KBM-7 (cell line): ENCODE measurements at places on chromosomes 5 and 9.

GRCh38 chr5:68433526-68433922 lies 218.0 kb downstream of the PIK3R1 start:
- no peak for DNase-seq

GRCh38 chr5:74196233-74196632 lies 444.3 kb downstream of the ENC1 start:
- no peak for DNase-seq

DNA sequence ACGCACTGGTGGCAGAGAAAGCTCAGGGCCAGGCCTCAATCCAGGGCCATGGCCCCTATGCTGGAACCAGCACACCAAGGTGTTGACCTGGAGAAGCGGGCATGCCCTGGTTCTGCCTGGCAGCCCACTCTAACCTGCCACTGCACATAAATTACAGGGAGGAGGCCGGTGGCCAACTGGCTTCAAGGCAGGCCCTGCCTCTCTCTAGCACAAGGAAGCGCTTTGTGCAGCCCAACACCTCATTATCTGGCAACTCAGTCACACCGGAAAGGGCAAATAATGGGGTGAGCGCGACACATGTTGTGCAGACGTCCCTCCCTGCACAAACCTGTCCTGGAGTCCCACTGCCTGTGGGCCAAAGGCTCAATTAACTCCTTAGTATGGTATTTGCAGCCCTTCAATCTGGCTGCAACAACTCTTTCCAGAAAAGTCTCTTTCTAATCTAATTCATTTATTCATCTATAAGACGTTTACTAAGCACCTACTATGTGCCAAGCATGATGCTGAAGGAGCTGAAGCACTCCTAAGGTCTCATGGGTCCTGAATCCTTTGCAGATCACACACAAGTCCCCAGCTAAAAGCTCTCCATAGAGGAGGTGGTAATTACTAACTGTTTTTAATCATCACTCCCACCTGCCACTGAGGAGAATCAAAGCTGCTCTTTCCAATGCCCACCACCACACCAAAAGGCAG lies 24.9 kb downstream of the SHB start:
- DNase-seq = no peak

DNA sequence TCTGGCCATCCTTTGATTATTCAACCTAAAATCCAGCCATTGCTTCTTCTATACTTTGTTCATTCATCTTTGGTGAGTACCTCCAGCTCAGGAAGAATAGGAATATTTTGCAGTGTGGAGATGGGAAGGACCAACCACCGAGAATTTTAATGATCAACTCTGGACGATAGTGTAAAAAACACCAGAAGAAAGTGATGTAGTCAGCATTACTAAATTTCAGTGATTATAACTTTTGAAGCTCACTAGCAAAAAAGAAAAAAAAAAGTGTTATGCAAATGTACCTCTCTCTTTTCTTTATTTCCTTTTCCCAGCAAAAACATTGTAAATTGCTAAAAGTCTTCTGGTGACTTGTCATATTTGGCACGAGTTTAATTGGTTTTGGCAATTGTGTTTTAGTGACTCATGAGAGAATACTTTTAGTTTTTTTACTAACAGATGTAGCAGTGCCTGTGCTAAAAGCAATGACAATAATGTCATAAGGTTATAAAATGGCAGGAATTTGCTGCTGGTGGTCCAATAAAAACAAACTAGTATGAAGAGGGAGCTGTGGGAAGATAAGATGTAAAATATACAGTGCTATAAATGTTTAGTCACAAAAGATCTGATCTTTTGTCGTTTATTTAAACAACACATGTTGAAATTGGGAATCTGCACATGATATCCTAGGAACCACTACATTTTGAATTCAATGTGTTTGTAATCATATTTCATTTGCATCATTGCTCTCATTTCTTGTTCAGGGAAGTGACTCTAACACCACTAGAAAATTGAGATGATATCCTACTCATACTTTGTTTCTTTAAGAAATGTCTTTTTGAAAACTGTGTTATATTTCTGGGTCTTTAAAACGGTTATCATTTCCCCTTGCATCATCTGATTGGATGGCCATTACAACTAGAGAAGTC lies 81.3 kb upstream of the ERCC6L2 start:
- DNase-seq = no peak

GRCh38 chr5:138663009-138663408 lies 87.8 kb upstream of the HSPA9 start:
- DNase-seq = peak; percentile 80

DNA sequence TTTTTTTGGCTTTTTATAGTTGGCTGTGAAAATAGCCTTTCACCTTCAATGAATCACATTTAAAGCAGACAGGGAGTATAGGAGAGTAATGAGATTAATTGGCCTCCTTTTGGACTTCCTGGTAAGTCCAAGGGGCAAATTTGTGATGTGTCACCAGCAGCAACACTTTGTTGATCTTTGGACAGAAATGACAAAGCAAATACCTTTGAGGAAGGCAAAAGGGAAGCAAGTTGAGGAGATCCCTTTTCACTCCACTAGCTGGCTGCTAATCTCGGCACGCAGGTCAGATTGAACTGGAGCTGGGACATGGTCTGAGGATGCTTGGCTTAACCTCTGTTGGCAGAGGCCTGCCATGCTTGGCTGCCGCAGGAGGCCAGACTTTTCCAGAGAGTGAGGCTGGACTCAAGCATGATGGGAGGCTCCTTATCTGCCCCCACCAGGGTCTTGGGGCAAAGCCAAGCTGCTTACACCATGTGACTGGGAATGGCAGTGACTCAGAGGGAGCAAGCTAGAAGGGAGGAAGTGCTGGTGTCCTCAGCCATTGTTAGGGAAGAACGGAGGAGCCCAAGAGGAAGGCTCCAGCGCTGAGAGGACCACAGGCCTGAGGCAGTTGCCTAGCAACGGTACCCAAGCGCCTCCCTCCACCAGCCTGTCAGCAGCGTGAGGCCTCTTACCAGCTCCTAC lies 174.5 kb upstream of the MAP1B start:
- DNase-seq = peak; percentile 2

DNA sequence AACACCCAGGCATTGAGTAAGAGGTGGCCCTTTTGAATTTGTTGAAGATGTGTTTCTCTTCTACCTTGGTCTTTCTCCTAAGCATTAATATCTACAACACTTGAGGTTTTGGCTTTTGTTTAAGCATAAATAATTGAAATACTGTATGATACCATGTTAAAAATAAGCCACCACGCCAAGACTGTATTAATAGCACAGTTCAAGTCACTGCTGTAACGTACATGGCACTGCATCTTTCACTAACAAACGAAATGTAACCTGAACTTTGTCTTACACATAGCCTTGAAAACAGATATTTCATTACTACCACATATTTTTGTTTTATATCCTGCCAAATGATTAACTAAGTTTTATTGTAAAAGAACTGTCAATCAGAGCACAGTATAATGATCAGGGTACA lies 112.8 kb downstream of the MLLT3 start:
- DNase-seq = no peak

- peak; percentile 67 for DNase-seq
These were observed 62.9 kb downstream of the DENND1A start for GRCh38 chr9:123867034-123867433.

GRCh38 chr9:131522257-131523085 lies 8.6 kb downstream of the UCK1 start:
- DNase-seq = no peak

DNA sequence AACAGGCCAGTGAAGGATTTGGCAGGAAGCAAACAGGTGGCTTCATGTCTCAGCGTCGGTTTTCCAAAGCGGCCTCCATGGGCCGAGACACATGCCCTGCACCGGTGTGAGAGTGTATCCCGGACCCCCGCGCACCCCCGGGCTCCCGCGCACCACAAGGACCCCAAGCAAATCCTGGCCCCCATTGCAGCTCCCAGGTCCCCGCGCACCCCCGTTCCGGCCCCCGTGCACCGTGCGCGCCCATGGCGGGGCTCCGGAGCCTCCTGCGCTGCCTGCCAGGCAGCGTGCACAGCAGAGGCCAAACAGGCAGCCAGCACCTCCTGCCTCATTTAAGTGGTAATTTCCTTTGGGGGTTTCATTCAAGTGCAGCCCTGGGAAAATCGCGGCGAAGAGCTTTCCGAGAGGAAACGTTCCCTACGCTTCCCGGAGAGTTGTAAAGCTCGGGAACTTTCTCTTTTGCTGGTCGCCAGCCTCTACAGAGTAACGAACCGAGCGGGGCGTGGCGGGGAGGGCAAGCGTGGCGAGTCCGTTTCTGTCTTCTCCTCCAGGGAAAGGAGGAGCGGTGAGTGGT lies 145.5 kb upstream of the SLC24A2 start:
- no peak for DNase-seq

DNA sequence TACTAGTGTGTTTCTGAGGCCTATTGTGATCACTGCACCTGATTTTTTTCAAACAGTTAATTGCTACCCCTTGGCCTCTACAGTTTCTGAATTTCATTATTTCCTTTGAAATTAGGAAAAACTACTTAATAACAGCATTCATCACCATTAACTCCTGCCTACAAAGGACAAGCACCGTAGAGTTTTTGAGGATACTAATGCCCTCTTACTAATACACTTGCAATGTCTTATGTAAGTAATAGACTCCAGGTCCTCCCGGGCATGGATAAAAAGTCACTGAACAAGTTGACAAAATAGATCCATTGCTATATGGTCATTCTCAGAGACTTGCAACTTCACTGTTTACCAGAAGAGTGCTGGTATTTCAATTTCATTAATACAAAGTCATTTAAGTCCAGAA lies 1172.5 kb downstream of the CDH12 start:
- DNase-seq = no peak

GRCh38 chr9:16626577-16627130 lies 243.8 kb downstream of the BNC2 start:
- DNase-seq = no peak

- DNase-seq = no peak
These were observed 84.5 kb upstream of the SIMC1 start for GRCh38 chr5:176153741-176154140.

GRCh38 chr9:99213197-99213596 lies 8.5 kb downstream of the ALG2 start:
- no peak for DNase-seq

GRCh38 chr5:5332287-5332686 lies 90.2 kb upstream of the ICE1 start:
- no peak for DNase-seq

GRCh38 chr5:145960166-145960565 lies 23.8 kb downstream of the SH3RF2 start:
- no peak for DNase-seq

DNA sequence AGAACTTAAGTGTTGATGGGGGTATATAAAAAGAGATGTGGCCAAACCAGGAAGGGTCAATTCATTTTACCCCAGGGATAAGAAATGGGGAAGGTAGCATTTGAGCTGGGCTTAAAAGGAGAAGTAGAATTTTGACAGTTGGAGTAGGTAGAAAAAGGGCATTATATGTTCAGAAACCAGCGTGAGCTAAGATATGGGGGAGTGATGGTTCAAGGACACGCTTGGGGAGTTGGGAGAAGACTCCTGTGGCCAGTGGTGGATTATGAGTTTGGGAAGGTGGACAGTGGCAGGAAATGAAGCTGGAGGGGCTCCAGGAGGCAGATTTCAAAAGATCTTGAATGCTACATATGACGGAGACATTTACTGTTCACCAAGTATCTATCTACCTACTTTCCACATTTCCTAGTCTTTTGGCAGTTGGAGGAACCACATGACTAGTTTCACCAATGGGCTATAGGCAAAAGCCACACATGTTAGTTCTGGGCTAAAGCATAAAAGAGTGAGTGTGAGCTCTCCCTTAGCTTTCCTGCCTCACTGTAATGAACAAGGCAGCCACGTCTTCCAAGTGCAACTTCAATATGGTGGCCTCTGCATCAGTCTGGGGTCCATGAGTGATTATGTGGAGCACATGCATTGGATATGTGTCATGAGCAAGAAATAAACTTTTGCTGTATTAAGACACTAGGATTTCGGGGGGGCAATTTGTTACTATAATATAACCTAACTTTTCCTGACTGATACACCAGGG lies 15.7 kb upstream of the GSN start:
- DNase-seq = peak; percentile 95

DNA sequence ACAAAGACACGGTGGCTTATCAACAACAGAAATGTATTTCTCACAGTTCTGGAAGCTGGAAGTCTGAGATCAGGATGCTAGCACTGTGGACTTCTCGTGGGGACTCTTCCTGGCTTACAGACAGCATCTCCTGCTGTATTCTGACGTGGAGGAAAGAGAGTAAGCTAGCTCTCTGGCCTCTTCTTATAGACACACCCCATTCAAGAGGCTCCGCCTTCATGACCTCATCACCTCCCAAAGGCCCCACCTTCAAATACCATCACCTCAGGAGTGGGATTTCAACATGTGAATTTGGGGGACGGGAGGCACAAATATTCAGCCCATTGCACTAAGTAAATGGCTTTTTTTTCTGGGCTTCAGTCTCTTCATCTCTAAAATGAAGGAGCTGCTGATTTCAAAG lies 27.6 kb downstream of the KCNMB1 start:
- DNase-seq = no peak

GRCh38 chr9:8564960-8565359 lies 765.4 kb upstream of the DMAC1 start:
- no peak for DNase-seq

- no peak for DNase-seq
These were observed 381 bp downstream of the MED22 start for GRCh38 chr9:133347515-133347984.

GRCh38 chr9:130905125-130905901 lies 8.7 kb upstream of the QRFP start:
- DNase-seq = no peak

GRCh38 chr9:99181621-99182020 lies 40.1 kb downstream of the ALG2 start:
- DNase-seq = peak; percentile 49

GRCh38 chr5:108003178-108003577 lies 332.4 kb upstream of the EFNA5 start:
- DNase-seq = peak; percentile 49

- DNase-seq = no peak
These were observed 430.8 kb downstream of the ARHGEF28 start for GRCh38 chr5:74056789-74057164.

GRCh38 chr5:110956280-110956912 lies 115.1 kb upstream of the TSLP start:
- no peak for DNase-seq

DNA sequence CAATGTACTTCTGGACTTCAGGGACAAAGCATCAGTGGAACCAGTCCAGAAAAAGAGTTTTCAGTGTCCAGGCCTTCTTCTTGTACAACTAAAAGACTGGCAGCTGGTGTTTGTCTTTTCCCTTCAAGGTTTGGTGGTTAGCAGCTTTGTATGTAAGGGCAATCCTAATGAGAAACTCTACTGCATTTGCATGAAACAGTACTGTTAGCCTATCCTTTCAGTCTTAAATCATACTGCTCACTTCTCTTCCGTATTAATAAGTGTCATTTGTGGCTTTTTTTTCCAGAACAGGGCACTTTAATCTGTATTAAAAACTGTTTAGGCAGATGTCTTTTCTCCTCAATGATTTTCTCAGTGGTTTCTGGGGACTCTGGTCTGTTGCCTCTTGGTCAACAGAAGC lies 48.9 kb downstream of the FAM174A start:
- DNase-seq = no peak

DNA sequence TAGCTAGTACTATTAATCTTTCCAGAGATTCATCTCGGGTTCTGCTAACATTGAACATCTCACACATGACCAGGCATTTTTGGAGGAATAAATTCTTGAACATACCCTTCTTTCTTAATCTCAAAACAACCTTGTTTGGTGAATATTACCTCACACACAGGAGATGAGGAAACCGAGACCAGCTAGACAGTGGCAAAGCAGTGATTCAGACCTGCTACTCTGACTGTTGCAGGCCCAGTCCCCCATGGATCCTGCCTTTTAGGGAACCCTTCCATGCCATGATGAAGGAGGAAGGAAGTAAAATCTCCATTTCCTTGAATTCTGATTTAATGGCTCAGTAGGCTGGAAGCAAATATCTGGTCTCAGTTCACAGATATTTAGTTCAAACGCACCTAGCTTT lies 2.6 kb downstream of the PCSK5 start:
- DNase-seq = no peak

- DNase-seq = no peak
These were observed 19.3 kb downstream of the ISOC1 start for GRCh38 chr5:129113867-129114266.
